ENCODE measurements at places on chromosomes 6 and 20.

DNA sequence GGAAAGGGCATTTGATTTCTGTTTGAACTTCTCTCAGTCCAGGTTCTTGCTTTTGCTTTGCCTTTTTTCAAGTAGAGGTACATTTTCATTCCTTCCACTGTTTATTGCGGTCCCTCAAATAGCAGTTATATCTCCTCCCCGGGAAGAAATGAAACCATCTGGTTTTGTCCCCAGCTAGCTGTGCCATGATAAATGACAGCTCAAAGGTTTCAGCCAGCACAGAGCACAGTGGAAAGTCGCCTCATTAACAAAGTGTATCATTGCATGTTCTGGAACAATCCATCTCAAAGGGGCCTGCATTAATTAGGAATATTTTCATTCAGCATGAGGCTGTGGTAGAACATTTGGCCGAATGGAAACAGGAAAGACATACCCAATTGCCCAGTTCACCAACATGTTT, 146.0 kb downstream of the EDN3 start:
- no peak for DNase-seq

DNA sequence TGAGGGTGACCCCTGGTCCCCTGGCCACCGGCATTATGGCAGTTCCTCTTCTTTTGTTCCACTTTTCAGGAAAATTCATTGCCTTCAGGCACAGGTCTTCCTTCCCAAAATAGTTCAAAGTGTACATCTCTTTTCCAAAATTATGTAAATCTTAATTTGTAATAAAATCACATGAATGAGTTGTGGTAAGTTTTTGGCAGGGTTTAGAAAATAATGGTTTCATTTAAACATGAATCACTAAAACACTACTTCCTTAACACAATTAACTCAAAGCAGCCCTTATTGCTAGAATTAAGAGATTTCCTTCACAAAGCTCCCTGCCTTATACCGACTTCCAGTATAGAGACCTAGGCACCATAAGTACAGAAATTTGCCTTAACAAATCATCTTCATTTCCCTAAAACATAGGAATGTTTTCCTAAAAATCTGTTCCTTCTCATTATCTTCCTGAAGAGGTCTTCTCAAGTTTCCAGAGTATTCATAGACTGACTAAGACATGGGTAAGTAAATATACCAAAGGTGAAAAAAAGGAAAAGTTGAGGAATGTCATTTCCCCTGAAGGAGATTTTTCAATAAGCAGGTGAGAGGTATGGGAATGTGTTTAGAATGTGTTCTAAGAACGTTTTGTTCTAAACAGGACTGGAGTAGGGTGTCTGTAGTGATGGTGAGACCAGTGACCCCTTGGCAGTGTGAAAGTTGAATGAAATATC, 148.2 kb upstream of the CITED2 start:
- no peak for DNase-seq

DNA sequence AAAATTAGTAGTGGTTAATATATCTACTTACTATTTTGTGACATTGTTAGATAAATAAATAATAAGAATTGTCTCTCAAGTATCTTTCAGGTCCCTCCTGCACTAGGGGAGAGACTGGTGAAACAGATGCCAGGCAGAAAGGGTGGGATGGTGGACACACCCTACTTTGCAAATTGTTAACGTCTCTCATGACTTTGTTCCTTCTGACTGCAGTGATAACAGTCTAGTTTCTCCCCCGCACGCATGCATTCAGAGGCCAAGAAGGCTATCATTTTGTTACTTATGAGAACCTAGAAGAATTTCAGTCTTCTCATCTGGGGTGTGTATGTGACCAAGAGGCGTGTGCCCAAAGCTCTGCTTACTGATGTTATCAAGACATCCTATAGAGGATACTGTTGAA, 152.3 kb downstream of the EDN1 start:
- no peak for DNase-seq

DNA sequence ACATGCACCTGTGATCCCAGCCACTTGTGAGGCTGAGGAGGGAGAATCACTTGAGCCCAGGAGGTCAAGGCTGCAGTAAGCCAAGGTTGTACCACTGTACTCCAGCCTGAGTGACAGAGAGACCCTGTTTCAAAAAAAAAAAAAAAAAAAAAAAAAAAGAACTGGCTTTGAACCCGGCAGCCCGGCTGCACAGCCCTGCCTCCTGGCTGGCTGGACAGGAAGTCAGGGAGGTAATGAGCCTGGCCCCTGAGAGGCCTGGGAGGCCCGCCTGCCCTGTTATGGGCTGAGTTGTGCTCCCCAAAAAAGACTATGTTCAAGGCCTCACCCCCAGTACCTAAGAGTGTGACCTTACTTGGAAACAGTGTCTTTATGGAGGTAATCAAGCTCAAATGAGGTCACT, 65.6 kb downstream of the ABHD12 start:
- DNase-seq = no peak

GRCh38 chr6:146281651-146282362, 252.9 kb downstream of the GRM1 start:
- no peak for DNase-seq

- DNase-seq = peak; percentile 6
Observed at GRCh38 chr20:58709013-58709702, 16.6 kb downstream of the NPEPL1 start.

DNA sequence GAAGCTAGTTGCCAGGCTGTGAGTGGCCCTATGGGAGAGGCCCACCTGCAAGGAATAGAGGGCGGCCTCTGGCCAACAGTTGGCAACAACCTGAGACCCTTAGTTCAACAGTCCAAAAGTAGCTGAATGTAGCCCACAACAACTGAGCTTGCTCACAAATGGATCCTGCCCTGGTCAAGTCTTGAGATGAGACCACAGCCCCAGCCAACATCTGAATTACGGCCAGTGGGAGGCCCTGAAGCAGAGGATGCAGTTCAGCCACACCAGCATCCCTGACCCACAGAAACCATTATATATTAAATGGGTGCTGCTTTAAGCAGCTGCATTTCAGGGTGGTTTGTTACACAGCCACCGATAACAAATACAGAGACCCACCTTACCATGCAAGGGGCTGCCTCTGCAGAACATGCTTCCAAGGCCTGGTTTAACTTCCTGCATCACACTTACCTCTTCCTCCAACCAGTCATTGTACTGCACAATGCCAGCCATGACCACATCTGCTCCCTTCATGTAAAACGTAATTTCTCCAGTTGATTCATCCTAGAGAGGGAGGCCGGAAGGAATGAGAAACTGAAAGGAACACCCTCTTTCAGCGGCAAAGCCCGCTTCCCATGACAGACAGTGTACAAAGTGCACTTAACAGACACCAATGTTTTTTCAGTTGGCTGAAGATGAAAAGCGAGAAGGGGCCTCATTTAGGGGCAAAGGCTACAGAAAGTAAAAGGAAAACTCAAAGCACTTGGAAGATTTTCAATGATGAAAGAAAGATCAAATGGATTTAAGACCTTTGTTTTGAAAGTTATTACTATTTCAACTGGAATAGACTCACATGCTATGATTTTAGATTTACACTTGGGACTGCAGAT, 86.2 kb upstream of the NFATC2 start:
- DNase-seq = no peak

DNA sequence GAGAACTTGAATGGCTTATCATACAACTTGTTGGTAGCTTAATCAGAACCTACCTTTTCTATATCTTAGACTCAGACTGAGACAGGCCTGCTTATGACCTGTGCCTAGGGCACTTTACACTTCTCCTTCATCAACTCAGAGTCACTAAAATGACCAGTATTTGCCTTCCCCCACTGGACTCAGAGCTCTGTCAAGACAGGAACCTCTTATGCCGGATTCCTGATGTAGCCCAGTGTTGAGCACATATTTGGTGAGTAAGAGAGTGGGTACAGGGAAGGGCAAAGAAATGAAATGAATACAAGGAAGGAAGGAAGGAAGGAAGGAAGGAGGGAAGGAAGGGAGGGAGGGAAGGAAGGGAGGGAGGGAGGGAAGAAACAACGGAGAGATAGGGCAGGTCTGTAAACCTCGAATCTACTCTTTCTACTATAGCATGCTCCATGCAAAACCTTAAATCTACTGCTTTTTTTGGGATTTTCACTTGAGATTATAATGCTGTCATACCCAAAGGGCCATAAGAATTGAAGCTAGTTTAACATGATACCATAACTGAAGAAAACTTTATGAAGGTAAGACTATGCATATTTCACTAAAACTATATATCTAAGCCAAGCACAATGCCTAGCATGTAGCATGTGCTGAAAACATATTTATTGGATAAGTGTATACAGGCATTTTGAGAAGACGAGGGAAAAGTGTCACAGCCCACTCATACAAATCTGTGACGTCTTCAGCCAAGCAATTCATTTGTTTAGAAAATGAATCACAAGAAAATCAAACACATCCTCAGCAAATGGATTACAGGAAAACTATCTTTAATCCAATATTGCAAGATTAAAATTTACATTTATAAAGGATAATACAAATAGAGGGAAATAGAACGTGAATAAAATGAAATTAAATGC, 89.9 kb downstream of the RFX6 start:
- DNase-seq = no peak

DNA sequence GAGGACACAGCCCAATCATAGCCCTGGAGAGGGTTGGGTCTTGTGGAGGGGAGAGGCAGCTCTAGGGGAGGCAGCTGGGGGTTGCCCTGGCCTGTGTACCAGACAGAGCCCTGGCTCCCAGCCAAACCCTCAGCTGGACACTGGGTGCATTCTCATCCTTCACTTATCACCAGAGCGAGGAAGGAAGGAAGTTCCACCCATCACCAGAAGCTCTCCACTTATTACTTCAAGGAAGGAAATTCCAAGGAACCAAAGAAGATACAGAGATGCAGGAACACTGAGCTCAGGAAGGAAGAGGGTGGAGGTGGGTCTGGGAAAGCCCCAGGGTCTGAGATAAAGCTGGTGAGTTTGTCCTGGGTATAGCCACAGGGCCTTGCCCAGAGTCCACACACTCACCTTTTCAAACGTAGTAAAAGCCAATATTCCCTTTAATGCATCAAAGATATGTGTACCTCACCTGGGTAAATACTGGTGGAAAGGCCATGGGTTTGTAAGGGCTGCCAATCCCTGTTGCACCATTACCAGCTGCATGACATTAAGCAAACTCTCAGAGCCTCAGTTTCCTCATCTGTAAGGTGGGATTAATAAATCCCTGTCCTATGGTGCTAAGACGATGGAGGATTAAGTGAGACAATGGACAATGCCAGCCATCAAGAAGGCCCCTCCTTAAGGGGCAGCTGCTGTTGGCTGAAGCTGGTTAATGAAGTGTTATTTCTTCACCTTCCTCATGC, 109.7 kb upstream of the NAA20 start:
- DNase-seq = no peak

DNA sequence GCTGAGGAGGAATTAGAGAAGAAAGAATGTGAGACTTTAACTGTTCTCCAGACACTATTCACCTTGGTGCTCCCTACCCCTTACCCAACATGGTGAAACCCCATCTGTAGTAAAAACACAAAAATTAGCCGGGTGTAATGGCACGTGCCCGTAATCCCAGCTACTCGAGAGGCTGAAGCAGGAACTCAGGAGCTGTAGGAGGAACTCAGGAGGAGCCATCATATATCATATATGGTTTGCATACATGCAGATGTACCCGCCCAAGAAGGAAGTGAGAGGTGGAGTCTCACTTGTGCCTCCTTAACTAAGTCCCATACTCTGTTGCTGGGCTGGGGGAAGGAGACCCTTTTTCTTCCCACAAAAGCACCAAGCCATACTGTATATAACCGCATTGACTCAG, 35.5 kb upstream of the ME1 start:
- no peak for DNase-seq

GRCh38 chr6:28281288-28282064, at the start of gene PGBD1:
Gene PGBD1, plus strand, starts transcription at chr6:28281572. Its CDS starts 2,242 bp downstream, at chr6:28283814.
- peak; percentile 41 for DNase-seq

DNA sequence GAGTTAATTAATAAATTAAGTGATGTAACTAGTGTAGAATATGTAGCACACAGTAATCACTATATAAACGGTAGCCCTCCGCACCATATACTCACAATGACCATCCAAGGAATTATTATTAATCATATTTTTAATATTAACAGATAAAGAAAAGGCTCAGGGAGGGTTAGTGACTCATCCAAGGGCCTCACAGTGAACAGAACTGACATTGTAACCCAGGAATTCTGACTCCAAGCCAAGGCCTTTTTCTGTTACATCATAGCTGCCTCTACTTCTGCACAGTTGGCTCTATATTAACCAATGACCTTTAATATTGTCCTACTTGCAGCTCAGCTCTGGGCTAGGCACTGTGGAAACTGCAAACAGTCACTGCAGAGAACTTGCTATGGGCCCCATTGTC, 117.5 kb upstream of the SIRPG start:
- no peak for DNase-seq

DNA sequence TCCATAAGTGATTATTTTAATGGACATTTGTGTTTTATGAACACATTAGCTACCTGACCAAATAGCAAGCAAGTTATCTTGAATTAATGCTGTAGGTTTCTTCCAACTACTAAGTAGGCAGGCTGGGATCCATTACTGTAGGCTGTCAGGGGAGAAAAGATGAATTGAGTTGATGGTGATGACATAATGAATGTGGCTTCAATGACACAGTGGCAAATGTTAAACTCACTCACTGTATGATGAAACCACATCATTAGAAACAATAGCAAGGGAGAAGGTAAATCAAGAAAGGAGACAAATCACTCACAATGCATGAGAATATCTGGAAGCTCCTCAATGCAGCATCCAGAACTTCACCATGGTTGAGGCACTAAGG, 529.7 kb upstream of the CITED2 start:
- no peak for DNase-seq

GRCh38 chr20:21520702-21521595, 7.1 kb upstream of the NKX2-2 start:
- DNase-seq = no peak

GRCh38 chr6:110063594-110064263, 85.6 kb downstream of the GPR6 start:
- no peak for DNase-seq

DNA sequence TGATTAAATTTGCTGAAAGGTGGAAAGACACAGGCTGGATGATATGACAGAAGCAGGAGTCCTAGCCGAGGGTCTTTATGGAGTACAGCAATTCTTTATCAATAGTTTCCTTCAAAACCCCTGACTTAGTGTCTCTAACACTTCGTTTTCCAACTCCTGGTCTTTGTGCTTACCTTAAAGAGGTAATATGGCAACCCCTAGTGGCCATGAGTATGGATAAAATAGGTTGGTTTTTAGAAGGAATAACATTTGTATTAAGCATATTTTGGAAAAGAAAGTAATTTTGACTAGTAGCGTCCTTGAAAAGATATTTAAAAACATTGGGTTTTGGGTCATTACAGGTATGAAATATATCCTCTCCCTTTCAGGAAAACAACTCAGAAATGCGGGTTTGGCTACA, 51.9 kb downstream of the VGLL2 start:
- DNase-seq = no peak

GRCh38 chr20:25622049-25622448, 1.8 kb downstream of the NANP start:
- no peak for DNase-seq

DNA sequence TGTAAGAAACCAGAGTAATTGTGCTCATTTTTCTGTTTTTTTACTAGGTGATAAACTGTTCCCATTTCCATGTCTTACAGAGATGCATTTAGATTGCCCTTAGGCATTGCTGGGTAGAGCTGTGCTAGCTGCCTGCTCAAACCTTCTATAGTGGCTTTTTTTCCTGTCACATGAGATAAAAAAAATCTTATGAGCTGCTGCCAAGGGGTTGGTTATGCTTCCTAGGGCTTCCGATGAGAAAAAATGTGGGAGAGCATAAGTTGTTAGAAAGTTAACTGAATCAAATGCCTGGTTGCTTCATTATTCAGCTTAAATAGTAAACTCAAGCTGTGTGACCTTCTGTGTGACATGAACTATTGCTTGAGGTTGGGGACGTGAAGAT, 50.0 kb upstream of the NOX3 start:
- no peak for DNase-seq
